ENCODE measurements at places on chromosomes 11 and 22.

DNA sequence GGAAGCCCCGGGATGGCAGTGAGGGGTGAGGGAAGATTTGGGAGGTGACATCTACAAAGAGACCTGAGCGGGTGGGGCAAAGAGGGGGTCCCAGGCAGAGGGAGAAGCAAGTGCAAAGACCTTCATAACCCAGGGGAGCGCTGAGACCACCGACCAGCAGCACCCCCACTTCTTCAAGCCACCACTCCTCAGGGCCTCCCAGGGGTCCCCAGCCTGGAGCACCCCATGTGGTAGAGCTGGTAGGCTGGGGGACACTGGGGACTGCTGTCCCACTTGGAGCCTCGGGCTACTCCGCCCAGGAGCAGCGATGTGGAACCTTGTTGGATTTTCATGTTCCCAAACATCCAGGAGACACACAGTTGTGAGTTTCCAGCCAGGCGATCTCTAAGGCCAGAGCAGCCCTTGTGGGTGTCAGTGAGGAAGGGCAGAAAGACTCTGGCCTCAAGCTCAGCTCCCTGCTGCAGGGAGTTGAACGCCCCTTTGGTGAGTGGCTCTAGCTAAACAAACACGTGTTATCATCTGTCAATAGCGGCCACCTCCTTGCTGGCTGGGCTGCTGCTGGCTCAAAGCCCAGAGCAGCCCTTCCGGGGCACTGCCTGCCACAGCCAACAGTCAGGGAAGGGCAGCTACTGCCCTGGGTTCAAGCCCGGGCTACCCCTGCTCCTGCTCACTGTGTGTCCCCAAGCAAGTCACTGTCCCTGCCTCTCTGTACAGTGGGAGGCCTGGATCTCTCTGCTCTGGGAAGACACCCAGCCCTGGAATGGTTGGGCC is 25.7 kb upstream of the CHKA start:
- no peak for DNase-seq

DNA sequence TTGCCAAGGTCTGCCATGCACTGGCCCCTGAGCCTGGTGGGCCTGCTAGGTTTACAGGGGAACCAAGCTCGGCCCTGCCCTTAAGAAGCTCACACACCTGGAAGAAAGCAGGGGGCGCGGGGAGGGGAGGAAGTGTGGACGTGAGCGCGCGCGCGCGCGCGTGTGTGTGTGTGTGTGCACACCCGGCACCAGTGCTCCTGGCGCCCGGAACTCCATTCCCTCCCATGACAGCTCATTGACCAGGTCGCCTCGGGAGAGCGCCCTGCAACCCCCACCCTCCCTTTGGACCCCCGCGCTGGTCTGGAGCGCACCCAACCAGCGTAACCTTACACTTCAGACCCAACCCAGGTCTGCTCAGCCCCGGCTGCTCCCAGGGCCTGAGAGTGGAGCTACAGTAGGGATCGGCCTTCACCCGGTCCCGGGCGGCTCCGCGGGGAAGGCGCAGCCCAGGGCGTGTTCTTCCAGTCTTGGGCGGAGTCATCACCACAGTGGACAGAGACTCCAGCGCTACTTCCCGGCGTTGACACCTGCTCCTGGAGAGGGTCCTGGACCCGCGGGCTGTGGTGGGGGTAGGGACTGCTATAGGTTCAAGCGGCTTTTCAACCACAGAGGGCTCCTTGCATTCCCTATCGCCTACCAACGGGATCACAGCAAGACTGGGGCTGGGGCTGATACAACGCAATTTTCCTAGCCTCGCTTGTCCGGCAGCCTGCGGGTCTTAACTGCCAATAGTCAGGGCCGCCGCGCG is 1.5 kb downstream of the GALNT18 start:
- no peak for DNase-seq

DNA sequence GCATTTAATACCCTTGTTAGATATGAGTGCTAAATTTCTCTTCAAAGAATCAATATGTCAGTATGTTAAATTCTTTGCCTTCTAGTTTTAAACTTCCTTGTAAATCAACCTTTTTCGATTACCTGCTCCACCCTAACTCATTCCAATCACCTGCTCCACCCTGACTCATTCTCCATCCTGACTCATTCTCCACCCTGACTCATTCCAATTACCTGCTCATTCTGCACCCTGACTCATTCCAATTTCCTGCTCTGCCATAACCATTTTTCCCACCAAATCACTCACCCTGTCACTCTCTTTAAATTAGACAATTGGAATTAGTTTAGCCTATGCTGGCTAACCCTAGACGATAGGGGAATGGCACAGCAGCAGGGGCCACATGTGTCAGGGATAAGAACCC is 519.5 kb upstream of the LRRC4C start:
- DNase-seq: no peak

DNA sequence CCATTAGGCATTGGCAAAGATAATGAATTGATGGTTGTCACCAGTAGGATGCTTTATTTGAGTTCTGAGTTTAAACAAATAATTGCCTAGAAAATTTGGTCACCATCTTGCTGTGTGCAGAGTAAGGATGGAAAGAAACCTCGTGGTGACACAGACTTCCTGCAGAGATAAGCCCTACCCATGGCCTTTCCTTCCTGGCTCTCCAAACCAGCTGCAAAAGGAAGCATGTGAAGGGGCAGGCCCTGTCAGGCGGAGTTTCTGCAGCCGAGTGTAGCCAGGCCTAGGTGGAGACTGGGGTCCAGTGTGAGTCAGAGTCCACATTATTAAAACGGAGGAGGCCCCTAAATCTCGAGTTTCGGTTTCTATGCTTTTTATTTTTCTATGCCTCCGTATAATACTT is 83.1 kb upstream of the ADSL start:
- DNase-seq: no peak
